Endothelial cell of umbilical vein (primary cell): ENCODE measurements at places on chromosomes 12 and 14. TPM values are rescaled to one million over a fixed set of nuclear protein-coding genes. Genes with fewer than 3 reads are reported as not detected.

- no peak for DNase-seq
Observed at GRCh38 chr12:57521525-57522010, 1.1 kb upstream of the MBD6 start.

DNA sequence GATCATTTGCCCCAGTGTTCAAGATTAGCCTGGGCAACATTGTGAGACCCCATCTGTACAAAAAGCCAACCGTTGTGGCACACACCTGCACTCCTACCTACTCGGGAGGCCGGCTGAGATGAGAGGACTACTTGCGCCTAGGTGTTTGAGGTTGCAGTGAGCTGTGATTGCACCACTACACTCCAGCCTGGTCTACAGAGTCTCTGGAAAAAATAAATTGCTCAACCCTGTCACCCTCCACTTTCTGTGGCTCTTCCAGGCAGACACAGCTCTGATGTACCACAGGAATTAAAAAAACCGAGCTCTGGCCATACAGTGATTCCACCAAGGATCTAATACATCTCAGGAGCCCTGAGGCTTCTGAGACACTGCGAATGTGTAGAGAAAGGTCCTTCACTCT is 14.4 kb downstream of the TIMELESS start:
- DNase-seq = no peak

The KIF5A gene
- 0.12 and 0.35 TPM in 2 replicates for total RNA-seq

DNA sequence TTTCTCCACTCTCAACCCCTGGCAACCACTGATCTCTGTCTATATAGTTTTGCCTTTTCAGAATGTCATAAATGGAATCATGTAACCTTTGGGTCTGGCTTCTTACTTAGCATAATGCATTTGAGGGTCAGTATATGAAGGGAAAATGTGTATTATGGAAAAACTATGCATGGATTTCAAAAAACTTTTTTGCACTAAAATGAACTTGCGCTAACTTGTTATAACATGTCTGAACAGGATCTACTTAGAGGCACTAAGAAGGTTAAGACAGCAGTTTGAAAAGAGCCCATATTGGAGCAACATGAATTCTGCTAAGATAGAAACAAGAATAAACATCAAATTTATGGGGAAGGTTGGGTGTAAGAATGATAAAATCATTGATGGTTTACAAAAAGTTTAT is 29.1 kb downstream of the SLC39A9 start:
- DNase-seq = no peak

DNA sequence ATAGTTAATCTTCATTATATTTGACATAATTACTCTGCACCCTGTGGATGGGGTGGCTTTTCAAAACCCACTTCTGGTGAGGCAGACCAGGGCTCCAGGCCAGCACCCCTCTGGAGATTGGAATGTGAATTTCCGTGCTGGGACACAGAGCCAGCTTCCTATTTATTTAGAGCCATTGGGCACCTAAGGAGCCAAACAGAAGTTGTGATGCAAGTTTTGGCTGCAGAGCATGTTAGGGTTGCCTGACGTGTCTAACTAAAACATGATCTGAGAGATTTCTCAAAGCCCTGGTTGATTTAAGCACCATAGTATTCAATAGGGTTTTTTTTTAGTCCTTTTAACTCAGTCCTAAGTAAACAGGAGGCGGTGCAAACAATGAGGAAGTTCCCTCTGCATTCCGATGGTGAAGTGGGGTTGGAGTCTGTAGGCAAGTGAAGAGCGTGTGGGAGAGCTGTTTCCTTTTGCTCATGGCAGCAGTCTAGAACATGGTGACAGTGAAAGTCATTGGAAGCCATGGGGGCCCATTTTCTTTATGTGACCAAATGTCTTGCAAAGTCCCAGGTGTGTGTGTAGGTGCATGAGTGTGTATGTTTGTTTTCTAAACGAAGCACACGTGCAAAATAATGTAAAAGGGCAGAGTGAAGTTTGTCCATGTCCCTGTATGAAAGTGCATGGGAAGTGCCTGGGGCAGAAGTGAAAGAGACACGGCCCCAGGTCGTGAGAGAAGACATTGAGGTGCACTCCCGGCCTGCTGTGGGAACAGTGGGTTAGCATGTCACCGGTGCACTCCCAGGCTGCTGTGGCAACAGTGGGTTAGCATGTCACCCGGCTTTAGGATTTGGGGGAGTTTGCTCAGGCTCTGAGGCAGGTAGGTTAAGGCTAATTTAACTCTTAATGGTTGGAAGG is 117.7 kb downstream of the PRKCH start:
- DNase-seq = peak; percentile 91

DNA sequence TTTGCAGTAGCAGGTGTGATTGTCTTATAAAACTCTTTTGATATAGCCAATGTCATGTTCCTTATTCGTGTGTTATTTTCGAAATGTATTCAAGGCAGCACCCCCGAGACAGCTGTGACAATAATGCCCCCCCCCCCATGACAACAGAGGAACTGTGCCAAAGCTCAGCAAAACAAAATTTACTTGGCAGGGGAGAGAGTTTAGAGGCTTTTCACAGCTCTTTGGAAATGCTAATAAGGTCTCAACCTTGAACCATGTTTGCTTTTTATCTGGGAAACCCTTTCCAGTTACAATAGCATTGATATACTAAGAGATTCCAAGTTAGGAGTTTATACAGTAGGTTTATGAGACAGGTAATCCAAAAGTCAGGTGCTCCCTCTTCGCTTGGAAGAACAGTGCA is 56.4 kb upstream of the USP44 start:
- peak; percentile 92 for DNase-seq

GRCh38 chr12:59499774-59500173 is 96.1 kb upstream of the SLC16A7 start:
- DNase-seq = no peak

GRCh38 chr14:85293612-85294234 is 236.2 kb upstream of the FLRT2 start:
- DNase-seq = no peak

GRCh38 chr14:72892103-72892878 is 1.6 kb downstream of the DPF3 start:
- DNase-seq = peak; percentile 56

GRCh38 chr14:65502676-65503124 is 90.2 kb downstream of the FUT8 start:
- DNase-seq = no peak

DNA sequence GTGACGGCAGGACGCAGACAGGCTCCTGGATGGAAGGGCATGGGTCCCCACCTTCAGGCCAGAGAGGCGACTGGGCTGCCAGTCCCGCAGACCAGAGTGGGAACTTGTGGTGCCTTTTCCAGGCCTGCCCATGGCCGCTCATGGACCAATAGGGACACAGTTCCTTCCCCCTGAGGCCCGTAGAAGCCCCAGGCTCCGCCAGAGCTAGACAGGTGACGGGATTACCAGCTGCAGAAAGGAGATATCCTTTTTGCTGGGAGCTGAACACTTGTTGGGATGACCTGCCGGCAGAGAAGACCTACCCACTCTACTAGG is 73.6 kb upstream of the RASSF8 start:
- DNase-seq = no peak

- no peak for DNase-seq
Observed at GRCh38 chr12:77153706-77154105, 88.3 kb upstream of the E2F7 start.

GRCh38 chr12:65800937-65801336 is 23.3 kb upstream of the HMGA2 start:
- no peak for DNase-seq

The DNAJC22 gene
- 1.1 and 1.3 TPM in 2 replicates for total RNA-seq

- DNase-seq = peak; percentile 70
Observed at GRCh38 chr14:64074961-64075612, 219.1 kb downstream of the ESR2 start.

- DNase-seq = no peak
Observed at GRCh38 chr12:19553175-19553574, 113.9 kb downstream of the AEBP2 start.

- no peak for DNase-seq
Observed at GRCh38 chr12:68081561-68081960, 78.0 kb downstream of the IFNG start.

The TAS2R7 gene
- not detected in 2 replicates for total RNA-seq

- no peak for DNase-seq
Observed at GRCh38 chr12:42663621-42664020, 74.1 kb upstream of the PRICKLE1 start.

The RNF212B gene
- total RNA-seq = not detected in 2 replicates

GRCh38 chr12:44968965-44969364 is 81.9 kb downstream of the DBX2 start:
- no peak for DNase-seq

GRCh38 chr12:118238888-118239287 is 103.0 kb downstream of the PEBP1 start:
- DNase-seq = no peak

- DNase-seq = no peak
Observed at GRCh38 chr14:96790186-96790585, 7.0 kb upstream of the VRK1 start.

GRCh38 chr14:103551338-103551762 is 11.1 kb downstream of the BAG5 start:
- no peak for DNase-seq

DNA sequence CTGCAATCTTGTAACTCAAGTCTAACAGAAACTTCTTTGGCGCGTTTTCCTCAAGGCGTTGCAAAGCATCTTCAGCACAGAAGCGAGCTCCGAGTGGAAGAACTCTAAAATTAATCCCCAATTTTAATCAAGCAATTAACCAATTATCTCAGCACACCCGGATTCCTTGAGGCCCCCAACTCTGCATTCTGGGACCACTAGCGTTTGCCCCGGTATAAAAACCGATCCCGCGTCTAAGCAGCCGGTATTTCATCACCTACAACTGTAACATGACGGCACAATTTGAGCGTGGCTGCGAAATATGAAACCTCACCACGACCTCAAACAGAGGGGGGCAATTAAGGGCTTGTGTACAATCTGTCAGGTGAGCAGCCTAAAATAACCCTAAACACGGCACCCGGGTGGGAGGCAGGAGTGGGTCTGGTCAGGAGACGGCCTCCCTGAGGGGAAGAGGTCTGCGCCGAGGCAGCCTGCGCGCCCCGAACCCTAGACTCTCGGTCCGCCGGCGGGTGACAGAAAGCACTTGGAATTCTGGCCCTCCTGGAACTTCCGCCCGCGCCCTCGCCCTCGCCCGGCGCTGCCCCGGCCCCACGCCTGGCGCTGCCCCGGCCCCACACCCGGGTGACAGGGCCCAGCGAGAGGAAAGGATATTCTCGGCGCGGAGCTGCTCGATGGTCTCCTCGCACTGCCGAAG is 594 bp downstream of the ZCCHC8 start:
- peak; percentile 71 for DNase-seq

DNA sequence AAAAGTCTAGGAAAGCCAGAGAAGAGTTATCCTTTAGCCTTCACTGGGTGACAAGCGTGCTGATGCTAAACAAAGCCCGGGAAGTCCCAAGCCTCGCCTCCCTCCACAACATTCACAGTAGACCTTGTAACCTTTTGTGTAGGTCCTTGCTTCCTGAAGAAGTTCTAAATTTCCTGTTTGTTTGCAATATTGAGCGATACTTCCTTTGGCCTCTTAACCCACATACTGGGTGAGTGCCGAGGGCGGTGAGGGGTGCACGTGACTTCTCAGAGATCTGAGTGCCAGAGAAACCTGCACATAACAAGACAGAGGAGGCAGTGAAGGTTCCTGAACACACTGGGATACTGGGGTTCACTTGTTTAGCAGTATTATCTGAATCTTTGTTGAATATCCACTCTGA is 134.3 kb downstream of the PLXNC1 start:
- peak; percentile 18 for DNase-seq

- DNase-seq = no peak
Observed at GRCh38 chr14:57212919-57213318, 55.8 kb downstream of the EXOC5 start.

DNA sequence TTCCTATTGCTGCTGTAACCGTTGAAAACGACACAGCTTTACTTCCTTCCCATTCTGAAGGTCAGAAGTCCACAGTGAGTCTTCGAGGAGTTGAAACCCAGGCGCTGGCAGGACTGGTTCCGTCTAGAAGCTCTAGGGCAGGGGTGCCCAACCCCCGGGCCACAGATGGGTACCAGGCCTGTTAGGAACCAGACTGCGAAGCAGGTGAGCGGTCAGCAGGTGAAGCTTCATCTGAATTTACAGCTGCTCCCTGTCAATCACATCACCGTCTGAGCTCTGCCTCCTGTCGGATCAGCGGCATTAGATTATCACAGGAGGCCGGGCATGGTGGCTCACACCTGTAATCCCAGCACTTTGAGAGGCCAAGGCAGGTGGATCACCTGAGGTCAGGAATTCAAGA is 12.6 kb upstream of the SFSWAP start:
- no peak for DNase-seq

DNA sequence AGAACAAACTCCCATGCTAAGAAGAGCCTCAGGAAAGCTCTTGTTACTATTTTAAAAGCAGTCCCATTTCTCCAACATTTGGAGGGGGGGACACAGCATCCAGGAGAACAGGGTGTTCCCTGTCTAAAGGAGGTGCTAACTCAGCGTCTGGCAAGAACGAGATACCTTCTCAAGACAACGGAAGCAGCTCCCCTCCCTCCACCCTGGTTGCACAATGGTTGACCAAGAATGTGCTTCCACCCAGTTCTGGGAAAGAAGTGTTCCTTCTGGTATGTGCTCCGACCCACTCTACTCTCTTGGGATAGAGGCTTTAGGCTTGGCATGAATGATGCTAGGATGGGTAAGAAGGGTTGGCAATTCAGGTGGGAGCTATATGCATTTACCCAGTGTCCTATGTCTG is 1.5 kb upstream of the KRT6A start:
- no peak for DNase-seq

The MEG3 gene
- 227 and 508 TPM in 2 replicates for total RNA-seq

The APOF gene
- total RNA-seq = not detected in 2 replicates

GRCh38 chr12:102642199-102642598 is 161.8 kb upstream of the IGF1 start:
- DNase-seq = no peak

- DNase-seq = no peak
Observed at GRCh38 chr14:24607081-24607480, 2.4 kb downstream of the GZMH start.

GRCh38 chr14:100498068-100498467 is 89.1 kb downstream of the BEGAIN start:
- DNase-seq = no peak

The LRRC10 gene
- total RNA-seq = not detected in 2 replicates

The PLEK2 gene
- total RNA-seq = 3.8 and 4.7 TPM in 2 replicates

GRCh38 chr12:14403711-14404196 is 38.3 kb downstream of the ATF7IP start:
- DNase-seq = peak; percentile 77

The NPAS3 gene
- 0.13 and 0.65 TPM in 2 replicates for total RNA-seq

DNA sequence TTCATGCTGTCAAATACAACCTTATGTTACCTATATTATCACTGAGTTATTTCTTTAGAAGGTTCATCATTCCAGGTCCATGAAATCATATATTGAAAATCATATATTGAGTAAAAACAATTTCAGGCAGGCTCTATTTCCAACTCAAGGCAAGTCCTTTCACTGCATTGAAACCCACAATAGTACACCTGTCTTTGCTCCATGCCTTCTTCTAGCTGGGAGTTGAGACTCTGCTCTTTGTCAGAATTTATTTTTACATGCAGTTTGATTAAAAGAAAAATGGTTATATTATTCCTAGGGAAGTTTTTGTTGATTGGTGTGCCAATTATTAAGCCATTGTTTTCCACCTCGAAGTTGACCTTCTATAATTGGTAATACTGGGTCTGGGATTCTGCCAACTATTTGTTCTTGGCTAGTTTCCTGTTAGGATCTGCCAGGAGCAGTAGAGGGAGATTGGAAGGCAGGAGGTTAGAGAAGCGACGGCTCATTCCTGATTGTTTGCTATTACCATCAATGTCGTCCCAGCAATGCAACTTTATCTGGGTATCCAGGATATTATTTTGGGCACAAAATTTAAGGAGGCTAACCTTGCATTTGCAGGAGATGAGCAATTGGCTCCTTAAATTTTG is 79.5 kb upstream of the MIS18BP1 start:
- DNase-seq = peak; percentile 3
